ENCODE measurements at places on chromosomes 1 and 21.

GRCh38 chr21:36729310-36729970, 30.5 kb downstream of the SIM2 start:
- H3K27ac ChIP-seq = no peak overlapping the region
- no peak for DNase-seq
- H3K4me1 ChIP-seq = no peaks in the 10 kb centered on the region
- peaks cover 78% of the 10 kb centered on the region for H3K27me3 ChIP-seq

DNA sequence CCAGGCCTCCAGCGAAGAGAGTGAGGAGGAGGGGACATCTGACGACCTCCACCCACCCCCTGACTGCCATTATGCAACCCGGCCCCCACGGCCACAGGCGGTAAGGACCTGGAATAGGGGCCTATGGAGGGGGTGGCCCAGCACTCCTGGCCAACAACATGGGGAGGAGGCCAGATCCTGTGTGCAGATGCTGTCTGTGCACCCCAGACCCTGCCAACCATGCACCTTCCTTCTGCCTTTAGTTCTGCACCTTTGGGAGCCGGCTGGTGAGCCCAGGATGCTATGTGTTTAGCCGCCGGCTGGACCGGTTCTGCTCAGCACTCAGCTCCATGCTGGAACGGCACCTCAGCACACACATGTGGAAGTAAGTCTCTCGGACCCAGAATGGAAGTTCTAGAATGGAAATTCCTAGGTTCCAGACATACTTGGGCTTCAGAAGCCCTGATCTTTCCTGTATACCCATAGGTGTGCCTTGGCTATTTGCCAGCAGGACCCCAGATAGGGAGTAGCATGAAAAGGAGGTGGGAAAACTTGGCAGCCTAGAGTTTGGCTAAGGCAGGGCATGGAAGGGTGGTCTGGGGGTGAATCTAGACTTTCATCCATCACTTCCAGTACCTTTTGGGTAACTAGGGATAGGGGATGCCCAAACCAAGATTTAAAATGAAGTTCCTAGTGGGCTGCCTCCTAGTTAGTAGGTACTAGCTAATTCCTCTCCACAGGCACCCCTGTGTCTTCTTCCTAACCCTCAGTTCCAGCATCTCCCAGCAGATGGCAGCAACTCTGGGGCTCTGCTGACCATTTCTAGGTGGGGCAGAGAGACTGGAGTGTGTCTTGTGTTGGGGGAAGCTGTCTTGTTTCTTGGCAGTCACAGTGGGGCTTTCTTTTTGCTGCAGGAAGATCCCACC, 3.6 kb upstream of the CYB561D1 start:
- peak overlapping the region; percentile 59 for H3K27ac ChIP-seq
- no peak overlapping the region for H3K4me3 ChIP-seq
- no peaks in the 10 kb centered on the region for H3K27me3 ChIP-seq

GRCh38 chr1:168709405-168710363, 19.3 kb downstream of the DPT start:
- H3K4me1 ChIP-seq = peaks cover 25% of the 10 kb centered on the region
- H3K4me3 ChIP-seq = peak overlapping the region; percentile 3
- H3K36me3 ChIP-seq = no peaks in the 10 kb centered on the region
- no peaks in the 10 kb centered on the region for H3K27me3 ChIP-seq
- DNase-seq = no peak

DNA sequence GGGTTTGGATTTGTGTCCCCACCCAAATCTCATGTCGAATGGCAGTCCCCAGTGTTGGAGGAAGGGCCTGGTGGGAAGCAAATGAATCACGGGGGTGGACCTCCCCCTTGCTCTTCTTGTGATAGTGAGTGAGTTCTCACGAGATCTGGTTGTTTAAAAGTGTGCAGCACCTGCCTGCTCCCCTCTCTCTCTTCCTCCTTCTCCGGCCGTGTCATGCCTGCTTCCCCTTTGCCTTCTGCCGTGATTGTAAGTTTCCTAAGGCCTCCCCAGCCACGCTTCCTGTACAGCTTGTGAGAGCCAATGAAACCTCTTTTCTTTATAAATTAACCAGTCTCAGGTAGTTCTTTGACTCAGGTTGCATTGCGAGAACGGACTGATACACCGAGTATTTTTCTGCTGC, 15.9 kb downstream of the CLDN14 start:
- no peak overlapping the region for H3K27ac ChIP-seq
- H3K36me3 ChIP-seq = no peaks in the 10 kb centered on the region
- peaks cover 20% of the 10 kb centered on the region for H3K27me3 ChIP-seq
- H3K4me3 ChIP-seq = no peak overlapping the region
- peaks cover 13% of the 10 kb centered on the region for H3K4me1 ChIP-seq

- H3K36me3 ChIP-seq = no peaks in the 10 kb centered on the region
- no peak for DNase-seq
- peaks cover 23% of the 10 kb centered on the region for H3K27me3 ChIP-seq
- no peak overlapping the region for H3K27ac ChIP-seq
- no peak overlapping the region for H3K4me3 ChIP-seq
Observed at GRCh38 chr1:22884806-22885530, 87.7 kb downstream of the LACTBL1 start.

Data from left ventricle myocardium inferior (tissue), 1 donor.